NB4 (cell line): ENCODE measurements at places on chromosomes 1 and 21.

DNA sequence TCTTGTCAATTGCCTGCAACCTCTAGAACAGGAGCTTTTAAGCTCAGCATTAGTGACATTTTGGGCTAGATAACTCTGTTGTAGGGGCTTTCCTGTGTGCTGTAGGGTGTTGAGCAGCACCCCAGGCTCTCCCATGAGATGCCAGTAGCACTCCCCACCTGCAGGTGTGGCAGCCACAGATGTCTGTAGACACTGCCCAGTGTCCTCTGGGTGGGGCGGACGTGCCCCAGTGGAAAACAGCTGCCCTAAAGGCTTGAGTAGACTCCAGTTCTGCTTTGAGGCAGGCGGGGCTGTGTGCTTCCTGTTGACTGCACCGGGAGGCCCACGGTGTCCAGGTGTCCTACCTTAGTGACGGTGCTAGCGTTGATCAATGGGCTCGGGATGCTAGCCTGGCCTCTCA, 16.9 kb upstream of the PWP2 start:
- DNase-seq = no peak

- peak; percentile 57 for DNase-seq
Measured at GRCh38 chr21:40595806-40596205, 251.2 kb downstream of the DSCAM start.

- DNase-seq = no peak
Measured at GRCh38 chr1:90100566-90100965, 105.7 kb downstream of the ZNF326 start.

- no peak for DNase-seq
Measured at GRCh38 chr1:200880212-200880611, 7.4 kb downstream of the GPR25 start.

GRCh38 chr1:214022810-214023425, 35.1 kb downstream of the PROX1 start:
- DNase-seq = no peak

GRCh38 chr1:200922406-200922805, 27.7 kb downstream of the INAVA start:
- DNase-seq = no peak

- DNase-seq = no peak
Measured at GRCh38 chr1:39751595-39751994, 12.9 kb downstream of the PPIE start.

DNA sequence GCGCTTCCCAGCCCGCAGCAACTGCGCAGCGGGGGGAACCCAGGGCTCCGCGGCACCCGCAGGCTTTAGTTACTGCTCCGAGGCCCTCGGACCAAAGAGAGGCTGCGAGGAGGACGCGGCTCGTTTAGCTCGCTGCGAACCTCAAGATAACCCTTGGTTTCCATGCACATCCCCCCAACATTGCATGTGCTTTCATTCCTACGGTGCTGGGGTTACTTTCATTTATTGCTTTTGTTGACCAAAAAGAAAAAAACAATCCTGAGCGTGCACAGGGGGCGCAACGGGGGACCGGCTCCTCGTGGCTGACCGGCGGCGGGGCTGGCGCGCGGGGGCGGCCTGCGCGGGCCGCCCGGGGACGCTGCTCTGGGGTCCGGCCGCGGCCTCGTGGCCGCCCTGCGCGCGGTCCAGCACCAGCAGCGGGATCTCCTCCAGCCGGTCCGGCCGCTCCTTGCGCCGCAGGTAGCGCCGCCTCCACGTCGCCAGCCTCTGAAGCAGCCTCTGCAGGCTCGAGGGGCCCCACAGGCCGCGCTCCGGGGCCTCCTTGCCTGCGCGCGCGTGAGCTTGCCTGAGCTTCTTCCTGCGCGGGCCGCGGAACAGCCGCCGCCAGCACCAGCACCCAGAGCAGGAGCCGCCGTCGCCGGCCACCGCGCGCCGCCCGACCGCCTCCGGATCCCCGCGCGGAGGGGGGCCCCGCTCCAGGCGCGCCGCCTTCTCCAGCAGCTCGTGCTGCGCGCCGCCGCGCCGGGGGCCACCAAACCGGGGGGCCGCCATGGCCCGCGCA, 77.4 kb downstream of the DESI2 start:
- DNase-seq = peak; percentile 62

GRCh38 chr1:83994111-83994510, 4.8 kb downstream of the TTLL7 start:
- DNase-seq = no peak

GRCh38 chr1:90879281-90879680, 142.6 kb downstream of the ZNF644 start:
- DNase-seq = no peak

DNA sequence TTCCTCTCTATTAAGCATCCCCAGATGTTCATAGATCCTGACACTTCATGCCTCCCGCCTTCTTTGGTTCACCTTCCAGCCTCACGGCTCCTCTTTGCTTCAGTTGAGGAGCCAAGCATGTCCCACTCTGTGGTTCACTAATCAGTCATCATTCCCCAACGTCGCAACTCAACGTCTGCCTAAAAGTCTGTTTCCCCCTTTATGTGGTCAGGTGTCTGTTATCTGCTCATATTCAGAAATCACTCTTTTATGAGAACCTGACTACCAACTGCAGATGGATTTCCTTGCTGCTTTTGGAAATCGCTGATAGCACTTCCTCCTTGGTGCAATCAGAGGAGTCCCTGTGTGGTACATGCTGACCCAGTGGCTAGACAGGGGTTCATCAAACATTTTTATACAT, 94.1 kb upstream of the VANGL1 start:
- no peak for DNase-seq

DNA sequence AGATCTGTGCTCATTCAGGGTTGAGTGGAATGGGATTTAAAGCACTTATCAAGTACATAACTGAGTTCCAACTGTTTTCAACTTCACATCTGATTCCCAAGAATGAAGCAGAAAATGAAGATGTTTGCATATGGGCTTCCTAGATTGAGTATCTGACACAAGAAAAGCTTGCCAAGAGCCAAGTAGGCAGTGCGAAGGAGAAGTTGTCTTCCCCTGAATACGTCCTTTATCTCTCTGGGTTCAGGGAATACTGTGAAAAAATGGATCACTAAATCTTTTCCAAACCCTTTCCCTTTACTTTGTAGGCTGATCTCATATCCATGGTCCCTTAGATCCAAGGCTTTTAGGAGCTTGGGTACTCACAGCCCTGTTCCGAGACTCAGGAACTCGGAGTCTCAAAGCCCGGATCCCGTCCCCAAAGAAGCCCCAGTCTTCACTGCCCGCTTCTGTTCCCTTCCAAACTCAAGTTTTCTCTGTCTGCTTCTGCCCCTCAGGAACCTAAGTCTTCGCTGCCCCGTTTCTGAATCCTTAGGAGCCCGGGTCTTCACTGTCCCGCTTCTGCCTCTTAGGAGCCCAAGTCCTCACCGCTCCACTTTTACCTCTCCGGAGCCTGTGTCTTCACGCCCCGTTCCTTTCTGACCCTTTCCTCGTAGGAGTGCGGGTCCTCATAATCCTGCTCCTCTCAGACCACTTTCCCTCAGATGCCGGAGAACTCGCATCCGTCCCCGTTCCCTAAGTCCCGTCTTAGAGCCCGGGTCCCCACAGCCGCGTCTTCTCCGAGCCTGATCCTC, 616 bp downstream of the TAF12 start:
- DNase-seq = no peak

GRCh38 chr1:76095802-76096201, 21.3 kb downstream of the ST6GALNAC3 start:
- no peak for DNase-seq

GRCh38 chr1:68205794-68206358, 26.4 kb downstream of the WLS start:
- no peak for DNase-seq

GRCh38 chr1:221937155-221937953, 195.5 kb upstream of the DUSP10 start:
- no peak for DNase-seq

GRCh38 chr1:155760751-155761475, 72.0 kb downstream of the DAP3 start:
- no peak for DNase-seq

DNA sequence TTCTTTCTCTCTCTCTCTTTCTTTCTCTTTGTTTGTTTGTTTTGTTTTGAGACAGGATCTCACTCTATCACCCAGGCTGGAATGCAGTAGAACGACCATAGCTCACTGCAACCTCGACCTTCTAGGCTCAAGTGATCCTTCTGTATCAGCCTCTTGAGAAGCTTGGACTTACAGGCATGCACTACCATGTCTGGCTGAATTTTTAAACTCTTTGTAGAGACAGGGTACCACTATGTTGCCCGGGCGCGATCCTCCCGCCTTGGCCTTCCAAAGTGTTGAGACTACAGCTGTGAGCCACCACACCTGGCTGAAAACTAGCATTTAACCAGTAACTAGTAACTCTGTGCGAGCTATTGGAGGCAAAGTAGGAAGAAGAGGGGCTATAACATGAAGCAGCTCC, 325.5 kb downstream of the ZP4 start:
- no peak for DNase-seq

GRCh38 chr1:45862008-45862407, 58.6 kb downstream of the MAST2 start:
- no peak for DNase-seq

- peak; percentile 97 for DNase-seq
Measured at GRCh38 chr1:185317034-185317885, at the start of gene IVNS1ABP. Gene IVNS1ABP (minus strand): TSS chr1:185317243. CDS start chr1:185309493, 7,750 bp downstream.

DNA sequence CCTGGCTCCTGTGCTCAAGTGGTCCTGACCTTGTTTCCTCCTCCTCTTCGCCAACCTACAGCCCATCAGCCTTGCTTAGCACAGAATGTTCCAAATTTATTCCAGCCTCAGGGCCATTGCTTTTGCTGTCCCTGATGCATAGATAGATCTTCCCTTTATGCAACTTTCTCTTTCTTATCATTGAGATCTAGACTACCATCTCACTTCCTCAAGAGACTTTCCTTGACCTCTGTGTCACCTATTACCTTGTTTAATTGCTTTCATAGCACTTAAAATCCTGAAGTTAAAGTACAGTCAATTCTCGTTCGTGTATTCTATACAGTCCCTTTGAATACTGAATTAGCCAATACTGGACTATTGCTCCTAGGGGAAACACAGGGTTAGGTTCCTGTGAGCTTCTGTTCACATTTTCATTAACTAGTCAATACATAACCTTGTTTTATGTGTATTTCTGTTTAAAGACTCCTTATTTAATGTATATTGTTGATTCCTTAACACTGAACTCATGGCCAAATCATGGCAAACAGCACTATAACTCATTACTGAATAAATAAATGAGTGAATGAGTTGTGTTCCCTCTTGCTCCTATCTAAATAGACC, 26.2 kb upstream of the MCOLN3 start:
- no peak for DNase-seq

DNA sequence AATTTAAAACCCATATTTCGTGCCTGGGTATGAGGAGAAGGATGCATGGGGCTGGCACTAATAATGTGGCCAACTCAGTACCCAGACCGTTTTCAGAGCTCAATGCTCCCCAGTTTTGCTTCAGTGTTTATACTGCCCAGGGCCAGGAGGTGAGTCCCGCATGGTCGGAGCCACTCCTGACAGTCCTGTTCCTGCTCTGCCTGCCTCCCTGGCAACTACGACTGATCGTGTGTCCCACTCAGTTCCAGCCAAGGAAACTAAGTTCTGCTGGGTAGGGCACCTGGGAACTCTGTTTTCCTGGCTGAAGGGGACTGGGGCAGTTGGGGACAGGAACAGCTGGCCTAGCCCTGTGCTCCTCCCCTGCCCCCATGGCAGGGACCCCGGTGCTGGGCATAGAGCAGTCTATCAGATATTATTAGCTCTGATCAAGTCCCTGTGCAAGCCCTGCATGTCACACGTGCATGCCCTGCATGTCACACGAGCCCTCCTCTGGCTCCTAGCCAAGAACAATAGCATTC, 19.2 kb downstream of the S100A7 start:
- DNase-seq = no peak

- no peak for DNase-seq
Measured at GRCh38 chr1:71047635-71048607, at the start of gene PTGER3. Gene PTGER3 (minus strand): TSS chr1:71047816. CDS start chr1:71047577, 239 bp downstream.

GRCh38 chr1:40314721-40315238, 2.3 kb downstream of the COL9A2 start:
- DNase-seq = no peak

DNA sequence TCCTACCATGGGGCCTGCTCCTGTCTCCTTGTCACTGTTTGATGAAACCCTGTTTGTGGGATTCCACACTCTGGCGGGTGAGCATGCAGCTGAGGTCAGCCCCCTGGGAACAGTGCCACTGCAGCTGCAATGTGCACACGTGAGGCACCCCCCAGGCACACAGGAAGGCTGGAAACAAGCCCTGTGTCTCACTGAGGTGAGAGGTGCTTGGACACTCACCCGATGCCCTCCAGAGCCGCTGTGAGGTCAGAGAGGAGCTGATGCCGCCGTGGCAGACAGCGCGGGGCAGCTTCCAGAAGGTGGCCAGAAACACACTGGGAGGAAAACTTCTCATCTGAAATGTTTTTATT, 49.7 kb downstream of the SLX9 start:
- no peak for DNase-seq

DNA sequence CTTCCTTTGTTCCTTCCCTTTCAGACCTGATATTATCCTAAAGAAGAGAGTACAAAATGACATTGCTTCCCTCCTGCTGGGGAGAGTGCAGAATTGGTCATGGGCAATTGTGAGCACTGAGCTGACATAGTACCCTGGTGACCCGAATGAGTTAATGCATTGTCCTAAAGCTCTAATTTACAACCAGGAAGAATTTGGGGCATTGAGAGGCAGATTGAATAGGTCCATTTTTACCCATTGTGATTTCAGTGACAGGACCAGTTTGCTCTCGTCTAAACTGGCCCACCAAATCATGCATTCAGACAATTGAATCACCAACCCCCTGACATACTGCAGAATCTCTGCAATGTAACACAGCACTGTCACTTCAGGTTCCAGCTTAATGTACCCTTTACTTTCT, 497.4 kb downstream of the DPYD start:
- no peak for DNase-seq

DNA sequence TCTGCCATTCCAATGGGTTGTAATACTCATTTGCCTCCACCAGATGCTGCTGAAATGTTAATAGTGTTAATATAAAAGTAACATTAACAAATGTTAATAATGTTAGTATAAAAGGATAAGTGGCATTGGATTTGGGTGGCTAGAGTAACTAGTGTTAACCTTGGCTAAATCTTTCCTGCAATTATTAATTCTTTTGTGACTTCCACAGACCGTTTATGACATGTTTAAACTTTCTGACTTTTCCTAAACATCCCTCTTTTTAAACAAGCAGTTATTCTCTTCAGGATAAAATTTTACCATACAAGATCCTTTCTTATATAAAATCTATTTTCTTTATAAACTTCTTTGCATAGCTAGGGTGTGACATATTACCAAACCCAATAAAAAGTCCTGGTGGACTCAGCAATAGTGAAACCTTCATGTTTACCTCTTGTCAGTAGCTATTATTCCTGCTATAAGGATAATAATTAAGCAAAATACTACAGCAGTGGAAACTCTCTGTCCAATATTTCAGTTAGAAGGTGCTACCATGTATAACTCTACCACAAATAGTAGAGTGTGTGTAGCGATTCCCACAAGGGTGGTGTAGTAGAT, 41.5 kb downstream of the CCDC30 start:
- DNase-seq = no peak
